ENCODE measurements at places on chromosomes 12 and 14.

- no peak for DNase-seq
Observed at GRCh38 chr12:66716522-66716921, 37.6 kb upstream of the GRIP1 start.

- DNase-seq = no peak
Observed at GRCh38 chr12:106816231-106816630, 41.7 kb downstream of the RIC8B start.

DNA sequence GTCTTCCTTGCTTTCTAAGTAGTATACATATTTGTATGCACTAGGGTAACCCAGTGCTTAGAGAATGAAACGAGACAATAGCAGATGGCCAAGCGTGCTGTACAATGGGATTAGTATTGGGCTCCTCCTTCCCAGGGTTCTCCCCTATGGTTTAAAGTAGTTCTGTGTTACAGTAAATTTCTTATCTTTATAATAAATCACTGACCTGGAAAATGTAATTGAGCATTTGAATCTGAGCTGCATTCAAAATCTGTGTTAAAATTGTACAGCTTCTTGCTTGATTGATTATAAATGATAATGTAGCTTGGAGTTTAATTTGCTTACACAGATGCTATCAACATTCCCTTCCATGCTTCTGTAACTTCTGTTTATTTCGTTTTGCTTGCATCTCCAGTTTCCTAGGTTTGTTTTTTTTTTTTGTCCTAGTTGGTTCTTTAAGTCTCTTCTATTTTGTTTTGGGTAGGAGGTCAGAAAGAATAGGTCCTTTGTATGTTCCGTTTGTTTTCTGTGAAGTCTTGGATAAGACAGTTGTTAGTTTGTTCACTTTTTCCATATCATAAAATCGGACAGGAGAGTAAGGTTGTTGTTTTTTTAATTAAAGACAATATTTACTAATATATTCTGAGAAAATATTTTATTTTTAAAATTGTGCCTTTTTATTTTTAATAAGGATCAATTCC, 171.2 kb downstream of the ERC1 start:
- DNase-seq = no peak

DNA sequence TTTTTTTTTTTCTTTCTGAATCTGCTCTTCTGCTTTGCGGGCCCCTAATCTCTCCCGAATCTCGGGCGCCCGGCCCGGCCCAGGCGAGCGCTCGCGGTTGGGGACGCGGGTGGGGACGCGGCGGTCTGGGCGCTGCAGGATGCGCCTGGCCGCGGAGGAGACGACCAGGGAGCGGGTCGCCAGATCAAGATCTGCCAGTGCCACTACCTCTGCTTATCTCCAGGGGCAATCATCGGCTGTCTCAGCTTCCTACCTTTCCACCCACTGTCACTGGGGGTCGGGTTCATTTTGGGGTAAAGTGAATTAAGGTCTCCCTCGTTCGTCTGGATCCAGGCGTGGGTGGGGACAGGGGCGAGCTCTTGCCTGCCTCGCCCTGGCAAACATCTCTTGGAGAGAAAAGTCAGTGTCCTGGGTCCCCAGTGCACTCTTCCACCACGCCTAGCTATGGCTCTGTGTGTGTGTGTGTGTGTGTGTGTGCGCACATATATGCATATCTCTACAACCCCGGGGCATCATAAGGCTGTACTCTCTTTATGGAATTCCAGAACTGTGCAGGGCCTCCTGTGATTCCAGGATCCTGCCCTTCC, 422.3 kb downstream of the VRK1 start:
- DNase-seq = no peak

DNA sequence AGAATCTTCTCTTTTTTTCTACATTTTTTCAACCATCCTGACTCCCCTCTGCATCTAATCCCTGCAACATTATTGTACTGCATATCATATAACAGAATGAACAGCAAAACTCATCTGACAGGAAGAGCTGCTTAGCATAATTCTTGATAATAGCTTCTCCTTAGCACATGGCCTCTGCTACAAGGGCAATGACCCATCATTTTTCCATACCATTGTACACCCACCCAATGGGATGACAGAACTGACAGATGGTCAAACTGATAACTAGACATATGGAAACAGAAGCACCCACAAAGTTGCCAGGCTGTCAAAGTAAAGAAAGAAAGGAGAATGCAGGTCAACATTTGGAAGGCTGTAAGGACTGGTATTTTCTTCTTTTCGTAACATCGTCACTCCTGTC, 390.4 kb upstream of the USP15 start:
- no peak for DNase-seq

DNA sequence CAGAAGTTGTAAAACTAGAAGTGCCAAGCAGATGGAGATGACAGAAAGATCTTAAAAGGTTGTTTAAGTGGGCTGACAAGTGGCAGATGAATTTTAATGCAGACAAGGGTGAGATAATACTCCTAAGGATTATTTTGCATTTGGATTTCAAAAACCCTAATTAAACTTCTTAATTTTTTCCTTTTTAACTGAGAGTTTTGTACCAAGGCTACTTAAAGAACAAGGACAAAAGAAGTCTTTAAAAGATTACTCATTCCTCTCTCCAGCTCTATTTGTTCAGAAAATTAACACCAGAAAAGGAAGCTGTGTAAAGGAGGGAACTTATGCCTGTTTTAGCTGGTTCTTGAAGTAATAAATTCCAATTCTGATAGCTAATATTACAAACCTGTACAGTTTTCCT, 275.4 kb downstream of the ETNK1 start:
- DNase-seq = no peak

- DNase-seq = no peak
Observed at GRCh38 chr14:67533754-67534085, 630 bp downstream of the PLEKHH1 start.

- DNase-seq = no peak
Observed at GRCh38 chr12:96195845-96196451, 1.8 kb downstream of the ELK3 start.

All from left renal pelvis (tissue), 4 donors.